HCT116 (cell line): ENCODE measurements at places on chromosomes 11 and 22.

DNA sequence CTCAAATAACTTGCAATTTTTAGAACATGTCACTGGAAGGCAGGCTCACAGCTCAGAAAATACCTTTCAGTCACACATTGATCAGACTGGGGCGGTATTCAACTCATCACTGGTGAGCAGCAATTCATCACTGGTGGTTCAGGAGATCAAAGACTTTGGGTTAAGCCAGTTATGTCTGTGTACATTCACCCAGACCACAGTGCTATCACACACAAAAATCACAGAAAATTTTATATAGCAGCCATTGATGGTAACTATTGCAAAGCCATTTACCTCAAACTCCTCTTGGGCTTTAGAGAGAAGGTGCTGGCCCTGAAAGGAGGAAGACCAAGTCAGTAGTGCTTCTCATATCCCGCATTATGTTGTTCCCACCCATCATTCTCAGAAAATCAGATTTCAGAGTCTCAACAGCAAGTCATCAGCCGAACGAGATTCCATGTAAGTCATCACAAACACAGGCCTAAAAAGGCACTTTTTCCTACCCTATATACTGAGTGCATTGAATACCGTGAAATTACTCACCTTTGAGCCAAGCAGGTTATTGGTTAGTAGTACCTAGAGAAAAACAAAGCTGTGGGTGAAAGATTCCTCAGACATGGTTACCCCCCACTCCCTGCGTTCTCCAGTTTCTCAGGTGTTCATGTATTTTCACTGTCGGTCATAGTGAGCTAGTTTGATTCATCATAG lies 14.0 kb upstream of the WDR74 start:
- DNase-seq, result no peak

DNA sequence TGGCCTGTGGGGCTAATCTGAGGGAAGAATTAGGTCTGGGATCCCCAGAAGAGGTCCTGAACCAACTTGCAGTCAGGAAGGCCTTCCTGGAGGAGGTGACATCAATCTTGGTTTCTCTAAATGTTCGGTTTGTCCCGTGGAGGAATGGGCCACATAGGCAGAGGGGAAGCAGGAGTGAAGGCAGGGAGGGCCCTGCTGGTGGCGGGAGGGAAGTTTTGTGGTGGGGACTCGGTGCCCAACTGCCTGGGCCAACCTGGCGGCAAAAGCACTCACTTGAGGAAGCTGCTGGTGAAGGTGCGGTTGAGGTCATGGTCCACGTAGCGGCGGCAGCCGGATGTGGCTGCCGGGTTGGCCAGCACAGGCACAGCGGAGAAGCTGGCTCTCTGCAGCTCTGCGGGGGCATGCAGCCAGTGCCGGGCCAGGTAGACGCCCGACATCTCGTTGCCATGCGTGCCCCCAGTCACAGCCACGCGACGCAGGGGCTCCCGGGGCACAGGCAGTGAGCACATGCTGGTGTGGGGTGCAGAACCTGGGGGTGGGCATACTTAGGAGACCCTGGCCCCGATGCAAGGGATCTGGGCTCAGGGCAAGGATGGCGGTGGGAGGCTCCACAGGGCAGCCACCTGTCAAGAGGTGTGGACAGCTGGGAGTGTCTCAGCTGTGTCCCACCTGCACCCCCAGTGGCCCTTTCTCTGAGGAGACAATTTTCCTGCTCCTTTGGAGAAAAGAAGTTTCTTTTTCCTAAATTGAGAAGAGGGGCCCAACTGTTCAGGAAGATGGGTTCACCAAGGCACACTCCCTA lies 3.8 kb downstream of the ACY3 start:
- no peak for DNase-seq

DNA sequence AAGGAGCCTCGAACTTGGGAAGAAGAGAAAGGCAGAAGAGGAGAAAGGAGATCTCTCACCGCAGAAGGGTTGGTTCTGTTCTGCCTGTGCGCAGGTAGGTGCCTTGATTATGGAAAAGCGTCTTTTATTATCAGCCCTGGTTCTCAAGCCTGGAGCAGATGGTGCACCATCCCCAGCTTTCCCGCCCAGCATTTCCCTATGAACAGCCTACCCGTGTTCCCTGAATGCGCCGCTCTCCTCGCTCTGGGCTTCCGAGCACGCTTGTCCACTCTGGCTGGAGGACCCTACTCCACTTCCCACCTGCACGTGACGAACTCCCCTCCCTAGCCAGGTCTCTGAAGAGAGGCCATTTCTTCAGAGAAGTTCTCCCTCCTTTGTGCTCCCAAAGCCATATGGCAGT lies 15.2 kb downstream of the IGSF9B start:
- DNase-seq, result no peak

GRCh38 chr11:64230171-64230984 lies at the start of gene DNAJC4:
Gene DNAJC4, plus strand, starts transcription at chr11:64230548. Its CDS starts 307 bp downstream, at chr11:64230855.
- DNase-seq, result peak; percentile 89

GRCh38 chr11:132559331-132560036 lies 972.8 kb downstream of the OPCML start:
- no peak for DNase-seq

DNA sequence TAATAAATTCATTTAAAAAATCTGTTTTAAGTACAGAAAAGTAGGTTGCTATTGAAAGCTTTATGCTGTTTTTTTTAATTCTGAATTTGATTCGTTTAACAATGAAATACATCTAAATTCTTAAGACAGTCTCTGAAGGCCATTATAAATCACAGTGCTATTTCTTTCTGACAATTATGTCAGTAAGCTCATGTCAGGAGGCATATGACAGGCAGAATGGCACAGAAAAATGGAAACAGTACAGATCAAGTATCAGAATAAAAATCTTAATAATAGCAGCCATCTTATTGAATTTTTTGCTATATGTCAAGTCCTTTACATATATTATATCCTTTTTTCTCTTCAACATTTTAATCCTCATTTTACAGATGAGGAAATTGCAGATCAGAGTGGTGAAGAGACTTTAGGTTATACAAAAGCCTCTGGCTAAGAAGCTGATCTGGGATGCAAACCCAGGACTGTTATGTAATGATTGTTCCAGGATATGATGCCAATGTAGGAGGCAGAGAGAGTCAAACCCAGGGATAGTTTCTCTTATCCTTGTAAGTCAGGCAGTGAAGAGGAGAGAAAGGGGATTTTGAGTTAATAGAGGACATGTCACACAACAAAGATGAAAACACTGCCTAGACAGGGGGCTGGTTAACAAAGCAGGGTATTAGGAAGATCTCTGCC lies 283.1 kb upstream of the CCDC90B start:
- DNase-seq, result no peak

DNA sequence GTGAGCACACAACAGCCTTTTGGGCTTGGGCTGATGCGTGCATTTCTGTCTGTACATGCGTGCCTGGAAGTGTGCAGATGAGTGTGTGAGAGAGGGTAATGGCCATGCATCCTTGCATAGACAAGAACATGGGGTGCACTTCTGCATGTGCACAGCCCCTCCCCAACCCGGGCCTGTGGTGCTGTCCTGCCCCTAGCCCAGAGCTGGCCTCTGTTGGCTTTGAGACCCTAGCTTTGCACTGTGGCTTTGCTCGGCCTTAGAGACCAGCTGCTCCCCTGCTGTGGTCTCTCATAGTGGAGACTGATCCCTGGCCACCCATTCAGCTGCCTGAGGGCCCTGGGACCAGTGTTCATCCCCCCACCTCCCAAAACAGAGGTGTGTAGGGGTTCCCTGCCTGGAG lies 25.4 kb downstream of the ST3GAL4 start:
- no peak for DNase-seq

DNA sequence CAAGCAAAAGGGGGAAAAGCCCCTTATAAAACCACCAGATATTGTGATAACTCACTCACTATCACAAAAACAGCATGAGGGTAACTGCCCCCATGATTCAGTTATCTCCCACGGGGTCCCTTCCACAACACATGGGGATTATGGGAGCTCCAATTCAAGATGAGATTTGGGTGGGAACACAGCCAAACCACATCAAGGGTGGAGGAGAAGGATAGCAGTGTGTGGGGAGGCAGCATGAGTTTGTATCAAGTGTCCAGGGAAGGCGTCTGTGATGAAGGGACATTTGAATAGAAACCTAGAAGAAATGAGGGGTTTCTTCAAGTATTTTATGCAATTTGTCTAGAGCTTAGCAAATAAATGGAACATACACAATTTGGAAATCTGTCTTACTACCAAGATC lies 98.2 kb downstream of the SLC1A2 start:
- no peak for DNase-seq

DNA sequence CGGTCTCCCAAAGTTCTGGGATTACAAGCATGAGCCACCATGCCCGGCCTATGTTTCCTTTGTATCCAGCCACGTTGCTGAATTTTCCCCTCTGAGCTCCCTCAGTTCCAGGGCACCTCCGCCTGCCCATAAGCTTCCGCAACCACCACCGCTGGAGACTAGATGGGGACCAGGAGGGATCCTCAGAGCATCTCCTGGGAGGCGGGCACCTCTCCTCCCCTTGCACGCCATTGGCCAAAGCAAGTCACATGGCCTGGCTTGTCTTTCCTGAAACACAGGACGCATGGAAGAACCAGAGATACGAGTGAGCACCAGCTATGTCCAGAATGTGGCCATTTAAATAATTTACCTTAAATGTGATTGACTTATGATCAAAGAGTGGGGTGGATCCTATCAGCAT lies 388.3 kb downstream of the BRD1 start:
- DNase-seq, result no peak

GRCh38 chr11:83881428-83881827 lies 595.3 kb upstream of the CCDC90B start:
- no peak for DNase-seq

GRCh38 chr11:23233075-23233474 lies 372.8 kb upstream of the CCDC179 start:
- DNase-seq, result no peak

- no peak for DNase-seq
Measured at GRCh38 chr11:95264881-95265280, 33.9 kb upstream of the SESN3 start.

DNA sequence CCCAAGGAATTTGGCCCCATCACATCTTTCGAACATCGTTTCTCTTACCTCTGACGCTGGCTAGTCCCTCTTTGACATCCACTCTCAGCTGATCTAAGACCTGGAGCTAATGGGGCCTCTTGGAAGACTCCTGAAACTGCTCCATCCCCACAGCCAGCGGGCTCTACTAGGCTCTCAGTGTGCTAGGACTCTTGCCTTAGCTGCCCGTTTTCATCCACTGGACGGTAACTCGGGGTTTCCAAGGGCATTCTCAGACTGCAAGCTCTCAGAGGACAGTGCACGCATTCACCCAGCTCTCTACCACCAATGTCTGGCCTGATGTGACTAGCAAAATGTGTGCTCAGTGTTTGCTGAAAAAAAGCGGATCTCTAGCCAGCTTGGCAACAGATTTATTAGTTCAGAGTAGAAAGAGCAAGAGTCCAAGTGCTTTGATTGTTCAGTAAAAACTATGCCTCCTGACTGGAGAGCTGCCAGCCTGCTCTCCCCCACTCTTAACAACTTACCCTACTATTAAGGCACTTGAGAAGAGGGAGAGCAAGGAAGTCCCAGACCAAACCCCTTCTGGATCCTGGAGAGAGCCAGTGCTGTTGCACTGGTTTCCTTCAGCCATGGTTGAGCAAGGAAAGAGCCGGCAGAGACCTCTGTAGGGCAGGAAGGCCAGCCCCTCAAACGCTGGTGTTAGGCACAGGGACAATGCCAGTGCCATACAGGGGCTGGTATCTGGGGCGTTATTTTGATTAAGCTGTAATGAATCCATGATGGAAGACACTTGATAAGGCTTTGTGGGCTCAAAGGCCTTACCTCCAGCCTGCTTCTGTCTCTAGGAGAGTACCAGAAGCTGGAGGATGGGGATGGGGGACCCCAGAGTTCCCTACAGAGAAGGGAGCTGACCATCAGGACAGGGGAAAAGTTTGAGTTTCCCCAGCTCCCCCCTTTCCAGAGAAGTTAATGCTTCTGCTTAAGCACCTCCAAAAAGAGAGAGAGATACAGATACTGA lies 9.2 kb downstream of the RELA start:
- DNase-seq, result no peak

- no peak for DNase-seq
Measured at GRCh38 chr22:46536537-46537224, 739 bp downstream of the CELSR1 start.

- DNase-seq, result no peak
Measured at GRCh38 chr22:41445129-41446056, 1.2 kb downstream of the TOB2 start.

DNA sequence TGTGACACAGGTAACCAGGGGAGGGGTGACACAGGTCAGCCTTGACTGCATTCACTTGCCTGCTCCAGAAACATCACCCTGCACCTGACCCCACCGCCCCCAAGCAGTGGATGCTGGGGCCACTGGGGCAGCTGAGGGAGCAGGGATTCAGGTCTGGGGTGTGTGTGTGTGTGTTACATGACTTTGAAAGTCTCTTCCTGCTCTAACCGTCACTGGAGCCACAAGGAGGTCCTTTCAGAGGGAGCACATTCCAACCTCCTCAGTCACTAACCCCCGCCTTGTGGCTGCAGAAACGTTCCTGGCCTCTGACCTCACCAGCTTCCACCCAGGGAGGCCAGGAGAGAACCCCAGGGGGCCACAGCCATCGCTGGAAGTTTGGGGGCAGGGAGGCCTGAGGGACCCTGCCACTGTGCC lies 2.9 kb upstream of the FOSL1 start:
- peak; percentile 90 for DNase-seq

GRCh38 chr22:46734830-46735453 lies 3.1 kb downstream of the CERK start:
- no peak for DNase-seq

- no peak for DNase-seq
Measured at GRCh38 chr11:13448876-13449275, 14.1 kb downstream of the BTBD10 start.
